ENCODE measurements at places on chromosomes 7 and 10. TPM values are rescaled to one million over a fixed set of nuclear protein-coding genes. Genes with fewer than 3 reads are reported as not detected.

The PDAP1 gene
- 159 TPM for total RNA-seq

The RNF133 gene
- not detected for total RNA-seq

The NACAD gene
- total RNA-seq: 0.30 TPM

The STEAP2 gene
- not detected for total RNA-seq

The PAPOLB gene
- not detected for total RNA-seq

The SLC26A5 gene
- 0.07 TPM for total RNA-seq

The MAT1A gene
- total RNA-seq: not detected

DNA sequence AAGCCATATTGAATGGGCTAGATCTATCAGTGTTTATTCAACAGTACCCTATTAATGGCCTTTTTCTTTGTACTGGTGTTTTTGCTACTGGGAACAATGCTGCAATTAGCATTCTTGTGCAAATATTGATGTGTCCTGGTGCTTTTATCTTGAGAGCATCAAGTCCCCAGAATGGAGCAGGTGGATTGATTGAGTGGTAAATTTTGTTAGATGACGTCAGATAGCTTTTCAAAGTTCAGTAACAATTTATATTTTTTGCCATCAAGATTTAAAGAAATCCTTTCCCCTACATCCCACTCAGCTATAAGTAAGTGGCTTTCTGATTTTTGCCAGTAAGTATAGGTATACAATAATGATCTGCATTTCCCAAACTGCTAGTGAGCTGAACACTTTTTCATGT is 63.4 kb upstream of the SYPL1 start:
- H3K36me3 ChIP-seq: no peaks in the 10 kb centered on the region
- H3K27ac ChIP-seq: no peak overlapping the region
- DNase-seq: no peak
- H3K4me1 ChIP-seq: peaks cover 4% of the 10 kb centered on the region

- no peak for DNase-seq
- no peak overlapping the region for H3K27ac ChIP-seq
- no peaks in the 10 kb centered on the region for H3K4me1 ChIP-seq
- no peaks in the 10 kb centered on the region for H3K36me3 ChIP-seq
Observed at GRCh38 chr10:51257511-51258248, 183.4 kb downstream of the PRKG1 start.

- H3K27me3 ChIP-seq: peaks cover 9% of the 10 kb centered on the region
- no peak for DNase-seq
- peaks cover 4% of the 10 kb centered on the region for H3K36me3 ChIP-seq
- no peak overlapping the region for H3K4me3 ChIP-seq
Observed at GRCh38 chr10:71927776-71928592, 36.2 kb upstream of the CHST3 start.

DNA sequence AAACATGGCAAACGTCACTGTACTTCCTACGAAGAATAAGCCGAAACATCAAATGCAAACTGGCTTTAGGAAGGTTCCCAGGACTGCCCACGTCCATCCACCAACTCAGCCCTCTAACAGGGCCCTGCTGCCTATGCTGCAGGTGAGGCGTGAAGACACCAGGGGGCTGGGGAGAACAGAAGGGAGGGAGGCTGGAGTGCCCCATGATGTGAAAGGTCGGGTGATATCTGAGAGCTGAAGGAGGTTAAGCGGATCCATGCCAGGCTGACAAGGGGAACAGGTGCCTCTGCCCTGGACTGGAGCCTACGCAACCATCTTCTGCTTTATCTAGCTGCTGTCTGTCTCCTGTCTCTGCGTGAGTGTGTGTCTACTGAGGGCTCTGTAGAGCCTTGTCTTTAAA is 40.2 kb upstream of the ATP6V0A4 start:
- no peak for DNase-seq
- H3K4me3 ChIP-seq: no peak overlapping the region
- H3K27ac ChIP-seq: no peak overlapping the region
- H3K36me3 ChIP-seq: no peaks in the 10 kb centered on the region
- H3K4me1 ChIP-seq: peaks cover 11% of the 10 kb centered on the region
- peaks cover 19% of the 10 kb centered on the region for H3K27me3 ChIP-seq

GRCh38 chr10:8325024-8325980 is 270.8 kb downstream of the GATA3 start:
- H3K4me3 ChIP-seq: peak overlapping the region; percentile 40
- H3K4me1 ChIP-seq: peaks cover 78% of the 10 kb centered on the region
- peak overlapping the region; percentile 93 for H3K27ac ChIP-seq
- H3K27me3 ChIP-seq: no peaks in the 10 kb centered on the region

DNA sequence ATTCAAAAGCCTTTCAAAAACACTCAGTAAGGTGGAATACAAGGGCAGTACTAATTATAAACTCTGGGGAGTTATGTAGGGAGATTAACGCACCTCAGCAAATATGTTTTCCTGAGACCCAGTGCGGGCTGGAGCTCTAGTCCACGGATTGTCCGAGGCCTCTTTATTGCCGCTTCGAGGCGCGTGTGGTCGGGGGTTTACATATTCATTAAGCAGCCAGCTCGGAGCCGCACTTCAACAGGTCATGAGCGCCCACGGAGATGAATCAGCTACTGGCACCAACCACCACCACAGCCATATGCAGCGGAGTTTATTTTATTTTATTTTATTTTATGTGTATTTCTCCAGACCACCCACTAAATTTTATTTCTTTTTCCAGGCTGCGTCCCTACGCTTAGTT is 195.9 kb upstream of the ADARB2 start:
- DNase-seq: no peak
- H3K27me3 ChIP-seq: no peaks in the 10 kb centered on the region
- H3K4me1 ChIP-seq: peaks cover 13% of the 10 kb centered on the region
- peaks cover 3% of the 10 kb centered on the region for H3K36me3 ChIP-seq
- H3K4me3 ChIP-seq: no peak overlapping the region

DNA sequence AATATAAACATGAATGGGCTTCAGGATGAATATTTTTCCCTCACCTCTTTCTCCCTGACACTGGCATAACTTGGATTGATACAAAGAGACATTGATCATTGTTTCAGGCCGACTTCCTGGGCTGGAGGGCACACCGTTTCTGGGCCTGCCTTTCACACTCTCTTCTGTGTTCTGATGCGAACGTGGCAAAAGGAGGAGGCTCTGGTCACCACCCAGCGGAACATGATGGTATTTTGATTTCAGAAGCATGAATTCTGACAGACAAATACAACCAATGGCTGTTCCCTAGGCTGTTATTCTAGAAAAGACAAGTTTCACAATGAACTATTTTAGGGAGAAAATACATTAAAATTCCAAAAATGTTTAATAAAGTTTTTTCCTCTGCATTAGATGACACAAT is 534.5 kb upstream of the MKI67 start:
- no peak overlapping the region for H3K4me3 ChIP-seq
- no peaks in the 10 kb centered on the region for H3K36me3 ChIP-seq
- H3K4me1 ChIP-seq: no peaks in the 10 kb centered on the region
- no peak for DNase-seq

DNA sequence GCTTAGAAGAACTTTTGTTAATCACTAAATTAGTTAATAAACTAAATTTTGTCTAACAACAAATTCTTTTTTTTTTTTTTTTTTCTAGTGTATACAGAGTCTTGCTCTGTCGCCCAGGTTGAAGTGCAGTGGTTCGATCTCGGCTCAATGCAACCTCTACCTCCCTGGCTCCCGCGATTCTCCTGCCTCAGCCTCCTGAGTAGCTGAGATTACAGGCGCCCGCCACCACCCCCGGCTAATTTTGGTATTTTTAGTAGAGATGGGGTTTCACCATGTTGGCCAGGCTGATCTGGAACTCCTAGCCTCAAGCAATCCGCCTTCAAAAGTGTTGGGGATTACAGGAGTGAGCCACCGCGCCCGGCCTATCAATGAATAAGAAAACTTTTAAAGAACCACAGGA is 1.1 kb upstream of the IQUB start:
- H3K27ac ChIP-seq: no peak overlapping the region
- peaks cover 23% of the 10 kb centered on the region for H3K4me1 ChIP-seq
- H3K4me3 ChIP-seq: peak overlapping the region; percentile 35
- peaks cover 17% of the 10 kb centered on the region for H3K27me3 ChIP-seq
- H3K36me3 ChIP-seq: no peaks in the 10 kb centered on the region
- DNase-seq: no peak

- no peaks in the 10 kb centered on the region for H3K36me3 ChIP-seq
- no peaks in the 10 kb centered on the region for H3K4me1 ChIP-seq
- DNase-seq: no peak
- H3K27ac ChIP-seq: no peak overlapping the region
- no peak overlapping the region for H3K4me3 ChIP-seq
Observed at GRCh38 chr7:55730197-55730596, 132.4 kb downstream of the SEPTIN14 start.

GRCh38 chr7:47501406-47501805 is 80.5 kb downstream of the TNS3 start:
- peaks cover 5% of the 10 kb centered on the region for H3K4me1 ChIP-seq
- H3K27me3 ChIP-seq: no peaks in the 10 kb centered on the region
- no peak for DNase-seq
- H3K27ac ChIP-seq: no peak overlapping the region
- no peak overlapping the region for H3K4me3 ChIP-seq
- no peaks in the 10 kb centered on the region for H3K36me3 ChIP-seq

DNA sequence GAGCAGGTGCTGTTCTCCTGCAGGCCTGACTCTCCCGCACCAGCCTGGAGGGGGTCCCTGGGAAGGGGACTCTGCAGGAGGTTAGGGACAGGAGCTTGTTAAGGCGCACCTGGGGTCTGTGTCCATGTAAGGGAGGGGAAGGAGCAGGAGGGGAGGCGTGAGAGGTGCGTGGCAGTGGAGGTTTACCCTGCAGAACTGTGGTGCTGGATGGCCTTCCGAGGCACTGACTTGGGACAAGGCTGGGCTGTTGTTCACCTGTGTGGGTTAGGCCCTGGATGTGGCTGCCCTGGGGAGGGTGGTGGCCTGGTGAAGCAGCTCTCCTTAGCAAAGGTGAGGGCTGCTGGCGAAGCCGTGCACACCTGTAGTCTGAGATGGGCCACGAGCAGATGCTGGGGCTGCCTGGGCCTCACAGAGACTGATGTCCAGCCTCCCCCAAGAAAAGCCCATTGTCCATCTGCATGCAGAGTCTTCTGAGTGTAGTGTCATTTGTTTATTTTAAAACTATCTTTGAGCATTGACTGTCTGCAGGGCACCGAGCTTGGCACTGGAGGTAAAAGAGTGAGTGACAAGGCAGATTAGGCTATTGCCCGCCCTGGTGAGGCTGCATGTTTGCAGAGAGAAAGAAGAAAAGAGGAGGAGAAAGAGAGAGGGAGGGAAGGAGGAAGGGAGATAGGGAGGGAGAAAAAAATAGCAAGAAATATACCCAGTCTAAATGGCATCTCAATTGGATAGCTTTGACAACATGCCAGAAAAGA is 225.3 kb downstream of the GLRX3 start:
- no peaks in the 10 kb centered on the region for H3K27me3 ChIP-seq
- H3K4me3 ChIP-seq: no peak overlapping the region
- H3K36me3 ChIP-seq: no peaks in the 10 kb centered on the region
- no peaks in the 10 kb centered on the region for H3K4me1 ChIP-seq
- H3K27ac ChIP-seq: no peak overlapping the region

GRCh38 chr10:53122281-53122680 is 349.7 kb upstream of the MBL2 start:
- no peaks in the 10 kb centered on the region for H3K27me3 ChIP-seq
- H3K27ac ChIP-seq: no peak overlapping the region
- no peaks in the 10 kb centered on the region for H3K36me3 ChIP-seq
- H3K4me1 ChIP-seq: no peaks in the 10 kb centered on the region

- peaks cover 5% of the 10 kb centered on the region for H3K27me3 ChIP-seq
- peak; percentile 26 for DNase-seq
- H3K4me3 ChIP-seq: no peak overlapping the region
- H3K4me1 ChIP-seq: no peaks in the 10 kb centered on the region
- H3K27ac ChIP-seq: no peak overlapping the region
- H3K36me3 ChIP-seq: peaks cover 5% of the 10 kb centered on the region
Observed at GRCh38 chr10:132193907-132194552, 7.3 kb downstream of the DPYSL4 start.

GRCh38 chr7:113521468-113521867 is 397.3 kb downstream of the PPP1R3A start:
- no peaks in the 10 kb centered on the region for H3K36me3 ChIP-seq
- no peak overlapping the region for H3K27ac ChIP-seq
- H3K27me3 ChIP-seq: no peaks in the 10 kb centered on the region
- DNase-seq: no peak
- no peak overlapping the region for H3K4me3 ChIP-seq

- no peak overlapping the region for H3K4me3 ChIP-seq
- no peaks in the 10 kb centered on the region for H3K36me3 ChIP-seq
- peaks cover 24% of the 10 kb centered on the region for H3K27me3 ChIP-seq
- no peaks in the 10 kb centered on the region for H3K4me1 ChIP-seq
Observed at GRCh38 chr7:128904381-128905197, 5.9 kb downstream of the KCP start.

DNA sequence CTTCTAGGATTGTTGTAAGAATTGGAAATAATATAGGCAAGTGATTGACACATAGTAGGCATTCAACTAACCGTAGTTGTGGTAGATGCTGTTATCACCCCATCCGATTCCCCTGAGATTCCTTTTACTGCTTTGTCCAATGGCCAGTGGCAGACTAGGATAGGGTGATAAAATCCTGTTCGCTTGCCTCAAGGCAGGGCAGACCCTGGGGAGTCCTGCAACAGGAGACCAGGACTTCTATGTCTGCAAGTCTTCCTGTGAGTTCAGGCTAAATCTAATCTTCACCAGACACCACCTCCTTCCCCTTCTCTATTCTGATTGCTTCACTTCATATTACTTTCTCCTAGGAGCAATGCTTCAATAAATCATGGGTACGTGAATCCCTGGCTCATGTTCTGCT is 42.8 kb upstream of the CREB5 start:
- H3K4me3 ChIP-seq: no peak overlapping the region
- no peaks in the 10 kb centered on the region for H3K4me1 ChIP-seq
- no peak overlapping the region for H3K27ac ChIP-seq
- DNase-seq: no peak

DNA sequence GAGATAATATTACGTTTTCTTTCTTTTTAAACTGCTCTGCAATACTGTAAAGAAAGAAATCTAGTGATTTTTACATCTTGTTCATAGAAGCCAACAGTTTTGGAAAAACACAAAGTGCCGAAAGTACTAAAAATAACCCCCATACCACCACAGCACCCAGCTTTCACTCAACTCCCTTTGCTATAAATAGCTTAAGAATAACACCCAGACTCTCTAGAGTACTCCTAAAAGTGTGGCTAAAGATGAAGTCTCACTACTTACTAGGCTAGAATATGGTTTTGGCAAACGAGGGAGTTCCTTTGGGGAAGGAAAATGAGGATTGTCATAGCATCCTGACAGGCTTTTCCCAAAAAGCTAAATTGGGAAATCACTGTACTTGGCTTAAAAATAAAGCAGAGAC is 151.8 kb upstream of the ANK3 start:
- H3K4me1 ChIP-seq: peaks cover 31% of the 10 kb centered on the region
- H3K36me3 ChIP-seq: no peaks in the 10 kb centered on the region
- no peak overlapping the region for H3K4me3 ChIP-seq

GRCh38 chr7:18288322-18289037 is 207.1 kb upstream of the HDAC9 start:
- no peak for DNase-seq
- H3K4me1 ChIP-seq: peaks cover 7% of the 10 kb centered on the region
- H3K36me3 ChIP-seq: no peaks in the 10 kb centered on the region
- H3K4me3 ChIP-seq: no peak overlapping the region
- no peak overlapping the region for H3K27ac ChIP-seq

GRCh38 chr7:148527717-148528168 is 62.8 kb upstream of the C7orf33 start:
- peaks cover 3% of the 10 kb centered on the region for H3K4me1 ChIP-seq
- H3K4me3 ChIP-seq: no peak overlapping the region
- H3K36me3 ChIP-seq: no peaks in the 10 kb centered on the region
- DNase-seq: peak; percentile 79
- peaks cover 64% of the 10 kb centered on the region for H3K27me3 ChIP-seq

- H3K27ac ChIP-seq: no peak overlapping the region
- H3K4me1 ChIP-seq: no peaks in the 10 kb centered on the region
- peaks cover 8% of the 10 kb centered on the region for H3K27me3 ChIP-seq
- H3K4me3 ChIP-seq: no peak overlapping the region
Observed at GRCh38 chr10:118958984-118959925, 70.3 kb upstream of the NANOS1 start.

GRCh38 chr10:45374350-45375052 is 485 bp downstream of the ALOX5 start:
- DNase-seq: no peak
- H3K4me1 ChIP-seq: peaks cover 11% of the 10 kb centered on the region
- H3K27ac ChIP-seq: no peak overlapping the region
- no peaks in the 10 kb centered on the region for H3K36me3 ChIP-seq

Data from activated T-helper 2 cell treated with anti-CD3 and anti-CD28 coated beads, Interferon-gamma antibody, Interleukin-2, Interleukin-4, amounts not matched to agents 10 μg/mL and 5 μg/mL and 100 μg/mL, durations not matched to agents 14 hours and 24 hours and 36 hours (primary cell).